ENCODE measurements at places on chromosomes 5 and 9.
A peak's percentile ranks its signal among the peaks of the same experiment; 100 is the strongest.

DNA sequence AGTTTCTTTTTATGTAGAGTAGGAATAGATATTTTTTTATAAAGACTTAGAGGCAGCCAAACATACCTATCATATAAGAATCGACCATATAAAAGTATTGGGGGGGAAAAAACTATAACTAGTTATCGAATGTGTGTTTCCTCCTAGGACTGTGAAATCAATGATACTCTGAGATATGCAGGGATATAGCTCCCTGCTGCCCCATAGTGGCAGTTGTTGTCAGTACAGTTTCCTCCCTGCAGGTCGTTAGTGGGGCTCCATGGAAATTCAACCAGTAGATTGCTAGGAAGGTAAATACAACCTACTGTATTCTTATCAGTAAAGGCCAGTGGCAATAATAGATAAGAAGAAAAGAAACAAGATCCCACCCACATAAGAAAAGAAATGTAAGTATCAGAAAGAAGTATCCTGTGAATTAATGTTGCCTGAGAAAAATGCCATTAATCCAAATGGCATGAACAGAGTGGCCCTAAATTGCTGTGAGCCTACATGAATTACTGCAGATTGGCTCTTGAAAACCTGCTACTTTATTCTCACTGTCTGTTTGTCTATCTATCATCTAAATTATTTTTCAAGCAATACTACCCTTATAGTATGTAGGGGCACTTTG is 136.9 kb upstream of the FBN2 start:
- no peak for ATAC-seq

GRCh38 chr9:124882231-124882630 is 20.3 kb downstream of the ARPC5L start:
- no peak for ATAC-seq

GRCh38 chr5:171336521-171337209 is 27.6 kb downstream of the TLX3 start:
- ATAC-seq: no peak

DNA sequence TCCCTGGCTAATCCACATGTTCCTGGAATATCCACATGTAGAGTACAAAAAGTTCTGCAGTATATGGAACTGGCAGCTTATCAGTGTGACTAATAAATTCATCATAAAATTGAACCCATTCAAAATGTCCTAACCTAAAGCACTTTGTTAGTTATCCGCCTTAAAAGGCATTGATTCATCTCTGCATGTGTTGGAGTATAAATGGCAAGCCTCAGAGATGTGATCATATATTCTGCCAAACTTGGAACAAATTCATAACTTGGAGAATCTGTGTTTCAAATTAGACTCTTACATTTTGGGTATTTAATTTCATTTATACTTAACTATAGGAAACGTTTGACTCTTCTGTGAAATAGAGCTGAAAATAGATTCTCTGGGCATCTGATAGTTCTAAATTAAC is 25.2 kb upstream of the NREP start:
- no peak for ATAC-seq

GRCh38 chr9:15238646-15239045 is 68.4 kb downstream of the TTC39B start:
- ATAC-seq: no peak

GRCh38 chr9:114682846-114683245 is 854 bp upstream of the TEX48 start:
- ATAC-seq: no peak

GRCh38 chr5:392431-392988 is 50.5 kb upstream of the EXOC3 start:
- peak; percentile 96 for ATAC-seq

DNA sequence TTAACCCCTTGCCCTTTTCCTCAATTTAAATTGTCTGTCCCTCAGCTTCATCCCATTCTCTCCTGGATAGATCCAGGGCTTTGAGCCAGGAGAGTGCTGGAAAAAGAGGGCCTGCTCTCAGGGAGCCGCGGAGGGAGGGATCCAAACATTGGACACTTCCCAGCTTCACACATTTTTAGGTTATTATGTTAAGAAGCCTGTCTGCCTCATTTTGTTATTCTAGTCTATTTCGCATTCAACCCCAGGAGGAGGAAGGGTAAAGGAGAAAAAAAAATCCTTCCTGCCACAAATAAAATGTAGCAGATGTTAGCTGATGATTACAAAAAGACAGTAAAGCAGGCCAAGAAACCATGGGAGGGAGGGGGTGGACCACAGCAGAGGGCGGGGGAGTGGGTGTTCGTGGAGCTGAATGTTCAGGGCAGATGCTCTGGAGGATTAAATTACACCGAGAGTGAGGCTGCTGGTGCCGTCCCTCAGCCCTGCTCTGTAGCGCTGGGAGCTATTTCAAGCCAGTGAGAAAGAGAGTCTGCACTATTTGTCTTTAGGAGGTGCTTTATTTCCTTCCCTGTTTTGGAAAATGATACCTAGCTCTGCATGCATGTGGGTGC is 60.6 kb upstream of the ZFR start:
- ATAC-seq: no peak

- ATAC-seq: no peak
Observed at GRCh38 chr5:102903074-102903871, 148.2 kb downstream of the PAM start.

DNA sequence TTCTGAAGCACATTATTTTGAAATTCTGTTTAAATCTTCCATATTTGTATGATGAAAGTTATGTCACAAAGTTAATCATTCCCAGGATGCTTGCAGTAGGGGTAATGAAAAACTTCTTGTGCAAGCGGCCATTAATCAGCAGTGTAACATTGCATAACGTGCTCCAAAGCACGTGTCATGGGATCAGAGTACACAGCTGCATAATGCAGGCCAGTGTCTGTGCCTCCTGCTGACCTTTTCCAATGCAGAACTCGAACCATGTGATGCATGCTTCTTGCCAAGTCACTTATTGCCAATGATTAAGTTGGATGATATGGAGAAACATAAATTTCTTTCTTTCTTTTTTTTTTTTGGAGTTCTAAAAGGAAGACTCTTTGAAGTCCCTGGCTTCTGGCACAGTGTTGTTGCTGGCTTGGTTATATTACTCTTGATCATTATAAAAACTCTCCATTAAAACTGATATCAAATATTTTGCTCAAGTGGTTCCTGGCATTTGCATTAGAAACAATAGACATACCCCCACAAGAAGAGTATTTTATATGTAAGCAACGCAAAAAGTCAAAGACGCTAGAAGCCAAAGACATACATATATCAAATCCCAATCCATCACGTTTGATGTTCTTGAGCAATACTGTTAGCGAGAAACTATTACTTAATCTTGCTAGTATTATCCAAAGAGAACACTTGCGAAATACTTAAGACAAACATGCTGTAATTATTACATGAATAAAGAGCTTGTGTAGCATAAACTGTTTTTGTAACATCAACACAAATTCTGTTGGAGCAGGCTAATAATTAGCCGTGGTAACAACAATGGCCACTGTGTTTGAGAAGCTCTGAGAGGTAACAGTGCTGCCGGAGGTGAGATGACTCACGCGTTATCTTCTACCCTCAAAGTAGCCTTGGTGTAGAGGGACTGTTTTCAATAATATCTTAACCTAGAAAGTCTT is 164.2 kb downstream of the AUH start:
- ATAC-seq: no peak

DNA sequence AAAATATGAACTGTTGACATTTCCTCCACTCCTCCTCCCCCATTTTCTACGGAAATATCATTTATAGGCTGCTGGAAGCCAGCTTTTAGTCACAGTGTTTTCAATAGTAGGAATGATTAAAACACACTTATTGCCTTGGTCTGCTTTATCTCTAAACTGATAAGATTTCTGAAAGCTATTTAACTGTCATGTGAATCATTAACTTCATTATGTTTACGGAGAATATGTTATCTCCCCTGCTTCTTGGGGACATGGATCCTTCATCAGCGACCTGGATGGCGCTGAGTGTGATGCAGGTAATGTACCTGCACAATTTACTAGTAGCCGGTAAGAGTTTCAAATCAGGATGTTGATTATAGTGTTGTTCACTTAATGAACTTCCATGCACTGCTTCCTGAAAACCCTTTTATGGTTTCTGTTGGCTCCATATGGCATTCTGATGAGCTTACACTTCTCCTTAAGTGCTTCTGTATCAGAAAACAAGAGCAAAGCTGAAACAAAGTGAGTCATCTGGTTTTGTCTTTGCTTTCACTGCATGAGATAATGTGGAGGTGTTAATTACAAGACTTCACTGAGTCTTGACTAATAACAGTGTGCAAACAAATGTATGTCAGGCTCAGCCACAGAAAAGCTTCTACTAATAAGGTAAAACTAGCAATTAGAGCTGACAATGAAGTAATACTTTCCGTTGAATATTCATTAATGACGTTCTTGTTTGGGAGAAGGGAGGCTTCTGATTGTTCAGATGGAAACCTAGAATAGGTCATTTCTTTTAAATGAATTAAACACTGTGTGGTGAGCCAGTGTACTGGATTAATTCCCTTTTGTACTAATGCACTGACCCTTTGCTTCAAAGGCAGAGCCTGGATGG is 162.4 kb upstream of the ZNF608 start:
- peak; percentile 25 for ATAC-seq

GRCh38 chr9:76394960-76395252 is 680 bp upstream of the RFK start:
- ATAC-seq: peak; percentile 63

Data from activated CD4-positive, CD25-positive, alpha-beta regulatory T cell treated with anti-CD3 and anti-CD28 coated beads, Interleukin-2, amount 50 U/mL, for 24 hours (primary cell).